Left renal cortex interstitium (tissue), 4 donors: ENCODE measurements at places on chromosomes 5 and 9.

DNA sequence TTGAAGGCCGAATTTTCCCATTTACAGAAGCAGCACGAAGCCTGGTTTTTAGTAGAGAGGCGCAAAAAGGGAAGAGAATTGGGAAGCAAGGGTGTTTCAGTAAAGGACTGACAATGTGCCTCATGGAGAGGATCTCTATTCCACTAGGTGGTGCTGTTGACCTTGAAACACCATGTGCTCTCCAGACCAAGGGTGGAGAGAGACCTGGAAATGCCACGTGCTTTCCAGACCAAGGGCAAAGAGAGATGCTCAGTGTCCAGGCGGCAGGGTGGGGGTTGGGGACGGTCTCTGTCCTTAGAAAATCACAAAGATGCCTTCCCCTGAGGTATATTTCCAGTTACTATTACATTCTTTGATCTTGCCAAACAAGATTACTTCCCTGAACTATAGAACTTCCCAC is 425.3 kb downstream of the CSNK1G3 start:
- DNase-seq, result no peak

GRCh38 chr5:158546748-158547147 is 553.0 kb downstream of the EBF1 start:
- DNase-seq, result no peak

DNA sequence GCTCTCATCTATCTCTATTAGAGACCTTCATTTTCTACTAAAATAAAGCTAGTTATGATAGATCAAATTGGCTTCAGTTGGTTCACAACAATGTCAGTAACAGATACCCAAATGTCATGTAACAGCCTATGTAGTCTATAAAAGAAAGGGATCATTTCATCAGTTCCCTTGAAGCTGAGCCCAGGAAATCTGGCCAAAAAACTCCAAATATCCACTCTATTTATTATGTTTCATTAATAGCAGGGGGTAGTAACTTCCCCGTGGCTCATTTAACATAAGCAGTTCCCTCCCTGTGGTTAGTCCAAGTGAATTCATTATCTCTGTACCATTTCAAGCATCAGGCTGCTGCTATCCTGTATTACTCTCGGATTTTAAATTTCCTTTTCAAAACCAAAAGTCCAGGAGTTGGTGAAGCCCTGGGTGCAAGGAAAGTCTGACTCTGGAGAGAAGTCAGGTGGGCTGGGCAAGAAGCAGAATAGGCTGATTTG is 66.0 kb downstream of the SH3PXD2B start:
- no peak for DNase-seq

- DNase-seq, result no peak
These were observed 168.6 kb upstream of the DMRT1 start for GRCh38 chr9:672851-673250.

DNA sequence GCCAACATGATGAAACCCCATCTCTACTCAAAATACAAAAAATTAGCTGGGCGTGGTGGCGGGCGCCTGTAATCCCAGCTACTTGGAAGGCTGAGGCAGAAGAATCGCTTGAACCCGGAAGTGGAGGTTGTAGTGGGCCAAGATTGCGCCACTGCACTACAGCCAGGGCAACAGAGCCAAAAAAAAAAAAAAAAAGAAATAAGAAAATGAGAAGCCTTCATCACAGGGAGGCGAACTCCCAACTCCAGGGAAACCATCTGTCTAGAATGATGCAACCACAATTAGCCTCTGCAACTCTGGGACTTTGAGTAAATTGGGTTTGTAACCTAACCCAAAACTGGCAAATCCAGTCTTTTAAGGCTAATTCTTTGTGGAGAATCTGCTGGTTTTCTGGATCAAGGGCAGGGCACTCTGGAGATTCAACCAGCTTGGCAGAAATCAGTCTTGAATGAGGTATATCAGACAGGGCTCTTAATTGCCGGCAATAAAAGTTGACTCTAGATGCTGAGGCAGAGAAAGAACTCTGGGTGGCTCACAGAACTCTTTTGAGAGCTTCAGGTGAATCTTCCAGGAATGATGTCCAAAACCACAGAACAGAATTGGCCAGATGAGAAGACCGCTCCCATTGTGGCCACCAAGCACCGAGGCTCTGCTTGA is 9.9 kb downstream of the S100Z start:
- DNase-seq, result no peak

GRCh38 chr5:68303038-68303738 is 87.6 kb downstream of the PIK3R1 start:
- DNase-seq, result no peak

DNA sequence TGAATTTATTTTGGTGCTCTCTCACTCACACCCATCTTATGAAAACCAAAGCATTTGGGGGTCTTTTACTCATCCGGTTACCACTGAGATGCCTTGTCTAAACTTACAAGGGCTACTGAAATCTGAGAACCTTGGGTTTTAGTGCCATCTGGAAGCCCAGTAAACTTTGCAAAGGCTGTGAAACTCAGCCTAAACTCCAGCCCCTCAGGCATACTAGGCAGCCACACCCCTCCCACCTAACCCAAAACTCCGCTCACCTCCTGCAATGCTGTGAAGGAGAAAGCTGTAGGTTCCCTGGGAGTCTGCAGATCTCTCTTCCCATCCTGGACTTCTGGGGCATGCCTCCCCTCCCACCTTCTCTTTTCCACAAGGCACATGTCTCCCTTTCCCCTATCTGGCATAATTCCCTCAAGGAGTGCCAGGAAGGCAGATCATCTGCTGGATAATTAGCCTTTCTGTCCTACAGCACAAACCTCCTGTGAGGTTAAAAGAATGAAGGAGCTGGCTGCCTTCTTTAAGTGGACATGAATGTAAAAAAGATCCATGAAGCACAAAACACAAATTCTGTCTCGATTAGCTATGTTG is 71.5 kb upstream of the ANXA1 start:
- no peak for DNase-seq

- no peak for DNase-seq
These were observed 2.1 kb upstream of the HMGCS1 start for GRCh38 chr5:43315263-43315662.

- no peak for DNase-seq
These were observed 4.0 kb downstream of the MFAP3 start for GRCh38 chr5:154042766-154043165.

DNA sequence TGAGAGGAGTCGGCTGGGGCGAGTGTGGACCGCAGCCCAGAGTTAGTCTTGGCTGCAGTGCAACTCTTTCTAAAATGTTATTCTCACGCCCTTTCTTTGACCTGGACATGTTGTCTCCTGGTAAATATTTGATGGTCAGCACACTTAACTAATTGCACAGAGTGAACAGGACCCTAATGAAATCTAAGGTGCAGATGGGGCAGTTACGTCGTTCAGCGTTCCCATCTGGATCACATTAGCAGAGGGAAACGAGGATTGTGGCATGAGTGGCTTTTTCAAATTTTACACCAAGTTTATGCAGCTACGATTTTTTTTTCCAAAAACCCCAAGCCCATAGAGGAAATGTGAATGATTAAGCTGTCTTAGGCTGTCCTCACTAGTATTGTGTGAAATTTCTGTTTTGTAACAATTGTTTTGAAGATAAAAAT is 483 bp downstream of the C9orf85 start:
- no peak for DNase-seq

DNA sequence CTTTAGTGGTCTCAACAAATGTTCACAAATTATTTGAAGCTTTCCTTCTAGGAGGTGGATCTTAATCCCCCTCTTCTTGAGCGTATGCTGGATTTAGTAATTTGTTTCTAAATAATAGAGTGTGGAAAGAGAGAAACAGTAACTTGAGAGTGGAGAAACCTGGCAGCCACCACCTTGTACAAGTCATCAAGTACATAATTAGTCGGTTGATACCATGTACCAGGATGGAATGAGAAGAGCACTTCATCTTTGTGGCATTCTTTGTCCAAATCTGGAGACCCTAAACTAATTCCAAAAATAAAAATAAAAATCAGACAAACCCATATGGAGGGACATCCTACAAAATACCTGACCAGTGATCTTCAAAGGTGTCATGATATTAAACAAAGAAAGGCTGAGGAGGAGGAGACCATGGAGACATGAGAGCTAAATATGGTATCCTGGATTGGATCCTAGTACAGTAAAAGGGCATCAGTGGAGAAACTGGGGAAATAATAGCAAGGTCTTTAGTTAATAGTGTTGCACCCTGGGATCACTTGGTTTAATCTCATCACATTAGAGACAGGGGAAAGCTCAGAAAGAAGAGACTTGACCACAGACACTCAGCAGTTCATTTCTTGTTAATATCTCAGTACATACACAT is 147.9 kb downstream of the ASTN2 start:
- DNase-seq, result no peak

DNA sequence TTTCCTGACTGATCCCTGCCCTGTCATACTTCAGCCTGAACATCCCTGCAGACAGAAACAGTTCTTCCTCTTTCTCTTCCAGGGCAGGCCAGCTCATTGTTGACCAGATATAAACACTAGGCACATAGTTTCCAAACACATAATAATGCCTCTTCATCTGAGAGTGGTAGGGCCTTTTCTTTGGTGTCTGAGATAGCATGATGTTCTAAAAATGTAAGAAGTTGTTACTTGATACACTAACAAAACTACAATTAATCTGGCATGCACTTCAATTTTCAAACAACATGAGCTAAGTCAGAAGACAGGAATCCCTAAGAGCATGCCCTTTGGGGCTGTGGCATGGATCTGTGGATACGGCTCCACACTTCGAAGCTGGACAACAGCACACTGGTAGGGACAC is 246.6 kb downstream of the SPOCK1 start:
- DNase-seq, result no peak

- DNase-seq, result no peak
These were observed 69.6 kb downstream of the MAN2A1 start for GRCh38 chr5:109759306-109759705.

DNA sequence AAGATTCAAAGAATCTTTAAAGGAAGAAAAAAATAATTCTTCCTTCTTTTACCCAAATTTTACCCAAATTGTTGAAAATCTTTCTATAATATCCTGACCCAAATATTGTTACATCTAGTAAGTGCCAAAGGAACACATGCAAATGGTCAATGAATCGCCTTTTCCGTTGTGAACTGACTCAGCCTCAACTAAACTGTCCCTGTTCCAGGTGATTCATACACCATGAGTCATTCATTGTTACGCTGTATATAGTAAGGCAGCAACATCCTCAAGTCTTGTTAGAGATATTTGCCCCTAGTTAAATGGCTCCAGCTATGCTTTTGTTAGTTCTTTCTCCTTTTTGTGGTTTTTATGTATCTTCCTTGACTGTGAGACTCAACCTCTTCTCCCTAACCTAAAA is 9.7 kb downstream of the PTGER4 start:
- DNase-seq, result no peak

- DNase-seq, result no peak
These were observed 197.5 kb downstream of the MAPKAP1 start for GRCh38 chr9:125509476-125509875.

GRCh38 chr9:17578577-17578910 is 322 bp upstream of the SH3GL2 start:
- DNase-seq, result no peak

DNA sequence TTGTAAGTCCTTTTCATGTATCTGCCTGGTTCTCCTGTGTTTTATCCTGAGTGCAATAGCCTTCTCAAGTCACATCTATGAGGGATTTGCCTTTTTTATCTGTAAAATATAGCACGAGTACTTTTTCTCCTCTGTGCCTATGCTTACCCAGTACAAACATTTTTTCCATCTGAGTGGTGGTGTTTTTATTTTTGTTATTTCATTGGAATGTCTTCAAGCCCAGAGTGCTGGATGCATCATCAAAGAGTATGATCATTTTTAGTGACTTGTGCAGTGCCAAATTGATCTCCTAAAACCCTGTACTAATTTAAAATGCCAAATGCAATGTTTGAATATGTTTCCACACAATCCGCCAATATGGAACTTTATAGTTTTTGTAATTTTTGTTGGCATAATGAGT is 86.1 kb downstream of the TLE4 start:
- no peak for DNase-seq

GRCh38 chr5:111783537-111783936 is 26.5 kb upstream of the NREP start:
- no peak for DNase-seq

DNA sequence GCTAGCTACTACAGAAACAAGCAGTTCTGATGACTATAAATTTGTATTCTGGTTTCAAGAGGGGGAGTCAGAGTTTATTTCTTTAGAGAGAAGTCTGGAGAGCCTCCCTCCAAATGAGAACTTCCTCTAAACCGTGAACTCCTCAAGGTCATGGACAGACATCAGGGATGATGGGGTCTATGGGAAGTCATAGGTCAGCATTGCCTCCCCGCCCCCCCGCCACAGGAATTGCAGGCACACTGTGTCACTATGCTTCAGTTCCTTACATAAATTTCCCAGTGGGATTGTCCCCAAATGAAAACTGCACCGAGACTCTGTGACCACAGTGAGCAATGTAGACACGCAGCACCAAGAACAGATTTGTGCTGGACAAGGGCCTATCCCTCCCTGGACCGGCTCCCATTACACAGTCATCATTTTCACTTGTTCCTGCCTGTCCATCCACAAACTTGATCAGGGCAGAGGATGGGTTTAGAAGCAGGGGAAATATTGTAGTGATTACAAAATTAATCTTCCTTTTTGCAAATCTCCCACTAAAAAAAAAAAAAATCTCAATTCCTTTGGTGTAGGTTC is 300.3 kb downstream of the EFNA5 start:
- no peak for DNase-seq

- DNase-seq, result no peak
These were observed 546.7 kb upstream of the DMAC1 start for GRCh38 chr9:8346296-8346695.

GRCh38 chr5:6578676-6579343 is 54.0 kb downstream of the NSUN2 start:
- DNase-seq, result no peak

DNA sequence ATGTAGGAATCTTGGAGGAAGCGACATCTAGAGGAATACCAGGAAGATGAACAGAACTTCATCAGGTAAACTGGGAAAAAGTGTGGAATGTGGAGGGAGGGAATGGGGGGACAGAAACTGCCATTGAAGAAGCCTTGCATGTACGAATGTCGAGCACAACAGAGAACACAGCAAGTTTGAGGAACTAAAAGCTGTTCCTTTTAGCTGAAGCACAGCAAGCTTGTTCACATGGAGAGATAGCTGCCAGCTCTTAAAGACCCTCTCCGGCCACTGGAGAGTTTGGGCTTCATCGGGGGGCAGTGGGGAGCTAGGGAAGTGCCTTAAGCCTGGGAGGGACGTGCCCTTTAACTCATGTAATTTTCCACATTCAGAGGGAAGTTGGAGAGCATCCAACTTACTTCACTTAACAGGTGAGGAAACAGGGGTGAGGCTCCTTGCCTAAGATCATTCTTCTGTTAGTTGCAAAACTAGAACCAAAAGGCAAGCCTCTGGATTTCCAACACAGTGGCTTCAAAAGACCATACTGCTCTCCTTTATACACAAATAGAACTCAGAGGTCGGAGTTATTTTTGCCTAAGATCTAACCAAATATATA is 2.3 kb upstream of the CYFIP2 start:
- no peak for DNase-seq

DNA sequence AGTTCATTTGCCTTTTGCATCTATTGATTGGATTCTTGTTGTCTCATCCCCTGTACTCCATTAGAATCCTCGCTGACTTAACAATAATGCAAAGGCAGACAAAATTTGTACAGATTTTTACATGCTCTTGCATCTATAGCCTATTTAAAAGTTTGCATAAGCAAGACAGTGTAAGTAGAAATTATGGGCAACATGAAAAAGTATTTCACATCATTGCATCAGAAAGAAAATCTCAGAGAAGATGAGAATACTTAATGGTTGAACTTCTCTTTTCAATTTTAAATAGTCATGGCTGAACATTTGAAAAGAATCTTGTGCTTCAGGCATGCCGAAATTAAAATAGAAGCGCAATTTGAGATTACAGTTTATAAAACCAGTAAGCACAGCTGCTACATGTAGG is 226.4 kb downstream of the EFNA5 start:
- DNase-seq, result no peak
